ENCODE measurements at places on chromosomes 13 and 19. TPM values are rescaled to one million over a fixed set of nuclear protein-coding genes. Genes with fewer than 3 reads are reported as not detected.

Gene LRP3
- 30.2 TPM for total RNA-seq

Gene PTGIR
- not detected for total RNA-seq

DNA sequence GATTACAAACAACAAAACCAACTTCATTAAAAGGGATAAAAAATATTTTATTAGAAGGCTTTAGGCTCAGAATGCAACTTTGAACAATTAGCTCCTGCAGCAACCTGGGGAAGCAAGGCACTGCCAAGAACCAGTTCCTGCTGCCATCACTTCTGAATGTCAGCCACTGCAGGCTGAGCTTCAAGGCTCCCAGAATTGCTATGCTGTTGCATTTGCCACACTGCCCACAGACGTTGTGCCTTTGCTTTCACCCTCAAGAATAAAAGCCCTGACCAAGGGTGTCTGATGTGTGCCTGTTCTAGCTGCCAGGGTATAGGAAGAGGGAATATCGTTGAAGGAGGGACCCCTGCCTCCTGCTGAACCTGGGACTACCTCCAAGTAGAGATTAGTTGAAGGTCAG lies 238.4 kb downstream of the ITGBL1 start:
- no peak for DNase-seq

- DNase-seq, result no peak
These were observed 1.8 kb upstream of the ZNF557 start for GRCh38 chr19:7067716-7068115.

Gene IRGC
- not detected for total RNA-seq

DNA sequence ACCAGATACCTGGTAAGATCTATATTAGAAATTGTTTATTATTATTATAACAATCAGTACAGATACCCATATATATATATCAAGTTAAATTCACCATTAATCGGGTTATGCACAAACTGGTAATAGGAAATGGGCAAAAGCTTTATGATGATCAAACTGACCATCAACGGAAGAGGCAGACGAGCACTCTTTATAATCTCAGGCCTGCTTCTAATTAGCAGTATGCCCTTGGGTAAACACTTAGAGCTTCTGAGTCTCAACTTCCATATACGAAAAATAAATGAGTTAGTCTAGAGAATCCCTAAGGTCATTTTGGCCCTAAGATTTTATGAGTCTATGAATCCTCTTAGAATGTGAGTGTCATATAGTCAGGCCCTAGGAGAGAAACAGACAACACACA lies 710.9 kb downstream of the PCDH9 start:
- DNase-seq, result no peak
